Cardiac muscle cell (in vitro differentiated cells and primary cell): ENCODE measurements at places on chromosomes 3 and 15.
A peak's percentile ranks its signal among the peaks of the same experiment; 100 is the strongest.

DNA sequence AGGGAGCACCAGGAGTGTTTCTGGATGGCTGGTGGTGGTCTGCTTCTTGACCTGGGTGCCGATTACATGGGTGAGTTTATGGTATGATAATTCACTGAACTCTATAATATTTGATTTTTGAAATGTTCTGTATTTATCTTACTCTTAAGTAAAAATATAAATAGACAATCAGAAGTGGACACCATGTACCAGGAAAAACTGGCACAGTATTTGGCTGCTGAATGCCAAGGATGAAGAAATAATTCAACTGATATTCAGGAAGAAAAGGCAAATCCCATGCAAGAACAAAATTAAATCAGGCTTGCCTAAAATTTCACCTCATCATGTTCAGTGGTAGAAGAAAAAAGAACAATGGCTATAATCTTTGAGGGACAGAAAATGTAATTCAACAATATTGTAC lies 51.6 kb downstream of the CRTAP start:
- H3K36me3 ChIP-seq: no peaks in the 10 kb centered on the region
- no peaks in the 10 kb centered on the region for H3K4me1 ChIP-seq
- DNase-seq: no peak
- no peaks in the 10 kb centered on the region for H3K27me3 ChIP-seq
- no peak overlapping the region for H3K4me3 ChIP-seq

DNA sequence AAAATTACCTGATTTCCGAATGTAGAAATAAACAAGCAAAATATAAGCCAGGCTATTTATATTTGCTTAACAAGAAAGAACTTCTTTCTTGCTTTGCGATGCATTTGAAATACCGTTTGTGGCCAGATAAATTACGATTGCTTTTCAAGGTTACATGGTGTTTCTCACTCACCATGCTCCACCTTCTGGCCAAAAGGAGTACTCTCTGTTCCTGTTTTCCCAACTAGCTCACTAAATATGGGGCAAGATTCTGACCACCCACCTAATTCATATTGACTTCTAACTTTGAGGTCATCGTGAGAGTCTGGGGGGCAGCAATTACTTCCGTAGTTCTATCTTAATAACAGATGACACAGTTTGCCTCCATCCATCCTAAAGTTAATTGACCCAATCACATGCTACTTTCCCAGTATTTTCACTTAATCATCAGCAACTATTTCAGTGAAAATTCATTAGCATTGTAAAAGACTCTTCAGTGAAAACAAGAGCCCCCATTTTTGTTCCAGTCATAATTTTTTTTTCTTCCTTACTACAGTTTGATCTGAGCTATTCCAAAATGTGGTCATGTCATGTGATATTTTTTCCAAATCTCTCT lies 25.9 kb downstream of the ACP3 start:
- no peak overlapping the region for H3K27ac ChIP-seq
- peaks cover 3% of the 10 kb centered on the region for H3K36me3 ChIP-seq
- peaks cover 5% of the 10 kb centered on the region for H3K4me1 ChIP-seq
- no peaks in the 10 kb centered on the region for H3K27me3 ChIP-seq
- H3K4me3 ChIP-seq: no peak overlapping the region
- peak; percentile 82 for DNase-seq

DNA sequence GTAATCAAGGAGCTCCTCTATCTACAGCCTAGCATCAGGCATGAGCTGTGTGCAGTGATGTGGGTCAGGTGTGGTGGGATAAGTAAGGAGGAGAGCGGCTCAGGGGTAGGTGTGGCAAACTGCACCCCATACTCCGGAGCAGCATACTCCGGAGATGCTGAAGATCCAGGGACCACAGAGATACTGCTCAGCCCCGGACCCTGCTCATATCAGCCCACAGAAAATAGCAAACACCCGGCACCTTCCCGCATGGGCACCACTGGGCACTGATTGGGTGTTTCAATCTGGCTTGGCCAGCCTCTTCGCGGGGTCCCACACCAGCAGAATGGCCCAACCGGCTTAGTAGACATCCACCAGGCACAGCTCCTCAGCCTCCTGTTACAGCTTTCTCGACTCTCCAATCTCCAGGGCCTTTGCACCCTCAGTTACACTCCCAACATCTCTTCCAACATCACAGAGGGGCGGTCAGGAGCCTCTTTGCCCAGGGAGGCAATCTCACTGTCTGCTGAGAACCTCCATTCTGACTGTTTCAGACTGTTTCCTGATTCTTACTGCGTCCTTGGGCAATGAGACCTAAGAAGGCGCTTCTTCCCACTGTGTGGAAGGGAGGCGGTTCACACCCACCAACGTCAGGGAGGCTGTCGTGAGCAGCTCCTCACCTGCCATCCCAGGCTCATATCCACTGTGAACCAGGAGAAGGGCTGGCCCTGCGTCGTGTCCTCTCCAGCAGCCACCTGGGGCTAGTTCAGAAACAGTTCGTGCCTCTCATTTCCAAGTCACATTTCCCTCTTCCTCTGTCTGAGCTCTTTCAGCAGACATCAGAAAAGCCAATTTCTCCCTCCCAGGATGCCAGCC lies 59.8 kb downstream of the CAPN7 start:
- DNase-seq: no peak
- H3K4me1 ChIP-seq: peaks cover 9% of the 10 kb centered on the region
- H3K36me3 ChIP-seq: no peaks in the 10 kb centered on the region
- H3K27me3 ChIP-seq: no peaks in the 10 kb centered on the region
- no peak overlapping the region for H3K4me3 ChIP-seq

GRCh38 chr15:42483677-42484076 lies 7.3 kb downstream of the ZNF106 start:
- H3K4me1 ChIP-seq: peaks cover 3% of the 10 kb centered on the region
- H3K36me3 ChIP-seq: no peaks in the 10 kb centered on the region
- no peaks in the 10 kb centered on the region for H3K27me3 ChIP-seq
- H3K27ac ChIP-seq: no peak overlapping the region
- DNase-seq: no peak
- H3K4me3 ChIP-seq: no peak overlapping the region

- H3K27ac ChIP-seq: no peak overlapping the region
- no peak for DNase-seq
- H3K36me3 ChIP-seq: no peaks in the 10 kb centered on the region
- H3K4me1 ChIP-seq: peaks cover 10% of the 10 kb centered on the region
- no peaks in the 10 kb centered on the region for H3K27me3 ChIP-seq
These were observed 391.1 kb downstream of the FGF12 start for GRCh38 chr3:192336286-192336685.

- H3K4me3 ChIP-seq: no peak overlapping the region
- H3K27me3 ChIP-seq: no peaks in the 10 kb centered on the region
- H3K36me3 ChIP-seq: no peaks in the 10 kb centered on the region
- H3K4me1 ChIP-seq: peaks cover 12% of the 10 kb centered on the region
- no peak overlapping the region for H3K27ac ChIP-seq
These were observed 367.4 kb upstream of the WNT5A start for GRCh38 chr3:55854494-55854893.

GRCh38 chr3:59762941-59763340 lies 713.1 kb upstream of the CFAP20DC start:
- no peaks in the 10 kb centered on the region for H3K36me3 ChIP-seq
- H3K4me3 ChIP-seq: no peak overlapping the region
- H3K27ac ChIP-seq: no peak overlapping the region
- H3K4me1 ChIP-seq: no peaks in the 10 kb centered on the region

DNA sequence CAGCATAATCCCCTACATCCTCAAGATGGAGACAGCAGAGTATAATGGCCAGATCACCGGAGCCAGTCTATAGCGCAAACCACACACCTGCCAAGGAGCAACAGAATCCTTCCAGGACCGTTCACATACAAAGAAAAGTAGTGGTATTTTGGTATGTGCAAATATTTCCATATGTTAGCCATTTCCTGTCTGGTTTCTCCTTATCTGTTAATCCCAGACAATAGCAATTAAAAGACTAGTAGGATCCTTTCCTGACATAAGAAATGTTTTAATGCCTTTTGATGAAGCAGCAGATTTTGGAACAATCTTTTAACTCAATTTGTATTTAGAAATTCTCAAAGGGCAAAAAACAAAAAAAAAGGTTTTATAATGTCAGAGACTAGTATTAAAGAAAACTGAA lies 22.2 kb downstream of the MRPS25 start:
- peak; percentile 39 for DNase-seq
- no peaks in the 10 kb centered on the region for H3K27me3 ChIP-seq
- H3K27ac ChIP-seq: no peak overlapping the region
- peaks cover 75% of the 10 kb centered on the region for H3K36me3 ChIP-seq

DNA sequence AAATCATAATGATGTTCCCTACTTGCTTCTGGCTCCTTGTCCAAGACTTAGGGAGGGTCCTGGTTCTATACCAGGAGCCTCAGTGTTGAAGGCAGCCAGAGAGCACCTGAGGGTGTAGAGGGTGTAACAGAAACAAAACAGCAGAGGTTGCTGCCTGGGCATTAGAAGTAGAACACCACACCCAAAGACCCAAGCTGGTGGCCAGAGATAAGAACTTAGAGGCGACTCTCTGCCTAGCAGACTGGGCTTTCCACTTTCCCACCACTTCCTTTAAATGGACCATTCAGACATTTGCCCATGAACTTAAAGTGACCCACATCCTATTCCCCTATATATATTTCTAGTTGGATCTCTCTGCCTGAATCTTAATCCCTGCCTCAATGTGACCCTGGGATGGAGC lies 189.8 kb downstream of the KLF13 start:
- H3K27me3 ChIP-seq: no peaks in the 10 kb centered on the region
- no peaks in the 10 kb centered on the region for H3K36me3 ChIP-seq
- H3K4me1 ChIP-seq: no peaks in the 10 kb centered on the region
- no peak overlapping the region for H3K4me3 ChIP-seq
- DNase-seq: no peak

DNA sequence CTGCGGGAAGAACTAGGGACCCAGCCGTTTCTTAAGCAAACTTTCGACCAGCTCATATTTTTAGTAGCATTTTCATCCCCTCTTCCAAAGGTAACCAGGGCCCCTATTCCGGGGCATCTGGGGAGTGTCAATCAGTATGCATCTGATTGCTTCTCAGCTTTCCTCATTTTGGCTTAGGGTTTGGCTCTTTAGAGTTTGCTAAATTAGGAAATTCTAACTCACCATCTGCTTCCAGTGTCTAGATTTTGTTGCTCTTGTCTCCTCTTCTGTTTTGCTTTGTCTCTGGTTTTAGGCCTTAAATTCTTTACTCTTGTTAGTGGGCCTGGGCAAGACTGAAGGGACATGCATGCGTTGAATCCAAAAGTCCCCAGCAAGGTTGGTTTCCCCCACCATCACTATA lies 9.6 kb upstream of the ABTB1 start:
- no peaks in the 10 kb centered on the region for H3K36me3 ChIP-seq
- H3K4me1 ChIP-seq: peaks cover 16% of the 10 kb centered on the region
- peak overlapping the region; percentile 18 for H3K27ac ChIP-seq
- H3K4me3 ChIP-seq: no peak overlapping the region
- DNase-seq: no peak

GRCh38 chr3:64927689-64928088 lies 239.9 kb upstream of the ADAMTS9 start:
- no peak overlapping the region for H3K27ac ChIP-seq
- H3K4me3 ChIP-seq: no peak overlapping the region
- DNase-seq: no peak
- no peaks in the 10 kb centered on the region for H3K4me1 ChIP-seq
- no peaks in the 10 kb centered on the region for H3K36me3 ChIP-seq

DNA sequence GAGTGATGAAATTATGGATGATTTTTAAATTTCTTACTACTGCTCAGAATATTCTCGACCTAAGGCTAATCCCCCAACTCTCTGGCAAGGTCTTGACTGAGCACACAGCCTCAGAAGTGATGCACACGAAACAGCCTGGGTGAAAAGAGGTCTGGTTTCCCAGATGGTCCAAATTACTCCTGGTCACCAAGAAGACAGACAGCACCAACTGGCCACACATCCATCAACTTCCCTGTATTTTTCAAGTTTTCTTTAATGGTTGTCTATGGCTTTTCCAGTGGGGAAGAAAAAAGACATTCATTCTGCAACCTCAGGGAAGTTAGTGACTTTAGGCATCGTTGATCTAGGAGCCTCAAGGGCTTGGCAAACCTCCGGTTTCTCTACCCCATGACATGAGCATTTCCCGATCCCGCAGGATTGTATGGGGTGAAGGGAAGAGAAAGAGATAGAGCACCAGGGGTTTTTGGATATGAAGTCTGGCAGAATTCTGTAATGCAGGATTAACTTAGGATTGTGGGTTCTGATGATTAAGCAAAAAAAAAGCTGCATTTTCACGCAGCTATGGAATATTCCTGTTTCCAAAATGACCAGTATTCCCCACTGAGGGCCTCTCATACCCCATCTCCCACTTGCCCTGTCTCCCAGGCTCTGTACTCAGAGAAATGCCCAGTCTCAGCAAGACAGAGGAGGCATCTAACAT lies 62.2 kb downstream of the UMPS start:
- no peaks in the 10 kb centered on the region for H3K36me3 ChIP-seq
- H3K4me3 ChIP-seq: no peak overlapping the region
- H3K27me3 ChIP-seq: no peaks in the 10 kb centered on the region
- no peak for DNase-seq

- H3K27me3 ChIP-seq: no peaks in the 10 kb centered on the region
- no peak overlapping the region for H3K27ac ChIP-seq
- peak overlapping the region; percentile 92 for H3K4me3 ChIP-seq
- no peaks in the 10 kb centered on the region for H3K36me3 ChIP-seq
- peaks cover 22% of the 10 kb centered on the region for H3K4me1 ChIP-seq
- no peak for DNase-seq
These were observed 766 bp upstream of the SLC12A6 start for GRCh38 chr15:34338347-34338746.

DNA sequence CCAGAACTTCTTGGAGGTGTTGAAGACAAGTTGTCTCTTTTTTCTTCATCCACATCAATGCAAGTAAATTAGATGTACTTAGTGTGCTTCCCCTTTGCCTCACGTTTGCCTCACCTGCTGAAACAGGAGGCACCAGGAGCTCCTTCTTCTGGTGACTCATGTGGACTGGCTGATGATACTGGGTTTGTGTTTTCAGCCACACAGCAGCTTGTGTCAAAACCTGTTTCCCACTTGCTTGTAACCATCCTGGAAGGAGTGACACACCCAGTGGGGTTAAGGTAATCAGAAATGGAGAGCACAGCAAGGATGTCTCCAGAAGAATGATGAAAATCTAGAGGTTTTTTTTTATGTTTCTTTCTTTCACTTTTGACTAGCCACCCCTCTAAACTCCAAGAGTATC lies 143.3 kb upstream of the RBMS3 start:
- H3K27me3 ChIP-seq: no peaks in the 10 kb centered on the region
- no peak overlapping the region for H3K4me3 ChIP-seq
- no peak overlapping the region for H3K27ac ChIP-seq
- H3K36me3 ChIP-seq: no peaks in the 10 kb centered on the region
- peaks cover 23% of the 10 kb centered on the region for H3K4me1 ChIP-seq
- no peak for DNase-seq

- no peak for DNase-seq
- no peak overlapping the region for H3K27ac ChIP-seq
- no peaks in the 10 kb centered on the region for H3K27me3 ChIP-seq
These were observed 381.0 kb downstream of the SOX2 start for GRCh38 chr3:182092662-182093262.
